ENCODE measurements at places on chromosomes 4 and X. TPM values are rescaled to one million over a fixed set of nuclear protein-coding genes. Genes with fewer than 3 reads are reported as not detected.

Gene CSAG1
- total RNA-seq = 0.24 TPM

Gene FAM184B
- 0.01 TPM for total RNA-seq

Gene DIPK2B
- not detected for total RNA-seq

Gene RADX
- 0.06 TPM for total RNA-seq

Gene ARHGAP6
- 0.01 TPM for total RNA-seq
